ENCODE measurements at places on chromosomes 6 and 20.

DNA sequence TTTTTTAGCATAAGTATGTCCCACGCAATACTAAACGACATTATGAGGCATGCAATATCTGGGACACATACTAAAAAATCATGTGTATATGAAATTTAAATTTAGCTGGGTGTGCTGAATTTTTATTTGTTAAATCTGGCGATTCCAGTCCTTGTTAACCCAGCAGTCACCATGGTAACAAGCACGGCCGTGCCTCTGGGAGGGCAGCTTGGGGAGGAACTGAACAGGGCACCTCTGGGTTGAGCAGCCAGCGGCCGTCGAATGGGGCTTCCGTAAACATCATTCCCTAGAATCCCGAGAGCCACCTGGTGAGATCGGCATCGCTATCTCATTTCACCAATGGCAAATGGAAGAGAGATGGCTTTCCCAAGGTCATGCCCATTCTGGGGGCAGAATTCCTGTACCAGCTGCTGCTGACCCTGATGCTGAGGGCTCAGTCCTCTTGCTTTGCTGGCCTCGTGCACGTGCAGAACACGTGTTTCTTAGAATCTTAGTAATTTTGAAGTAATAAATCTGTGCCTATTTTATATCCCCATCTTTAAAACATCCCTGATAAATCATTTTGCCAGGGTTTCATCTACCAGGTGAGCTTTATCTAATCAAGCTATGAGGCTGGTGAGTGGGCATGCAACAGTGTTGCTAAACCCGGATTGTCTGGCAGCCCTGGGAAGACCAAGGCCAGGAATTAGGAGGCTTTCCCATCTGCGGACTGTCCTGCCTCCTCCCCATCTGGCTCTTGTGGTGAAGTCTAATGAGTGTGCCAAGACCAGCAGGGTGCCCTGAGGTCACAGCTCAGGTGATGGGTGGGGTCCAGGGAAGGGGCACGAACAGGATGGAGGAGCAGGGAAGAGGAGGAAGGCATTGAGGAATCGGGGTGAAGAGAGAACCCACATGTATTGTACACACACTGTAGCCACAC lies 85.1 kb downstream of the AGPAT4 start:
- DNase-seq: no peak

DNA sequence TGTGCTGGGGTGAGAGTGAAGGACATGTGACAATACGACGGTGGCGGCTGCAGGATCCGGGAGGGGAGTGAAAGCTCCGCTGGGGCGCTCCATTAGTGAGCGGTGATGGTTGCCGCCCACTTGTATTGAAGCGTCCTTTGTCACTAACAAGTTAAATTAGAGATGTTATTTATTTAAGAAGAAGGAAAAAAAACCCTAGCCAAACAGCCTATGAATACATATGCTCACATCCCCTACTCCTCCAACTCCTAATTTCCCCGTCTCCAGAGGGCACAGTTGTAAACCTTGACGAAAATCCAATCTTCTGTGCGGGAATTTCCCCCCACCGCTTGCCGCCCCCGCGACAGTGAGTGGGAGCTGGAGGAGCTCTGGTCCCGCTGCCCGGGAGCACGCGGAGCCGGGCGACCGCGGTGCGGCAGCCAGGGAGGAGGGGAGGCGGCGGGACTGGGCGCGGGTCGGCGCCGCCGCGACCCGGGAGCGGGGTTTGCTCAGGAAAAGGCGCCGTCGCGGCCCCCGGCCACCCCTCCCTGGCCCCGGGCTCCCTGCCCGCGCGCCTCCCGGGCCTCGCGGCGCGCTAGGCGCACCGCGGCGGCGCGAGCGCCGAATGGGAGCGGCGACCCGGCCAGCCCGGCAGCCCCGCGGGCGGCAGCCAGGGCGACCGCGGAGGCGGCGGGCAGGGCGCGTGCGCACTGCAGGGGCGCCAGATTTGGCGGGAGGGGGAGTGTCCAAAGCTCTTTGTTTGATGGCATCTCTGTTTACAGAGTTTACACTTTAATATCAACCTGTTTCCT lies at the start of gene MYB:
Gene MYB (plus strand): TSS at position 767 of the 791 bp plus-strand sequence. CDS start 206 bp downstream, outside the sequence.
- DNase-seq: no peak

GRCh38 chr20:12177657-12178293 lies 260.1 kb downstream of the BTBD3 start:
- no peak for DNase-seq

- DNase-seq: peak; percentile 34
Measured at GRCh38 chr6:13614126-13614925, 809 bp upstream of the NOL7 start.

GRCh38 chr6:83169106-83169505 lies 24.0 kb downstream of the PGM3 start:
- DNase-seq: no peak

DNA sequence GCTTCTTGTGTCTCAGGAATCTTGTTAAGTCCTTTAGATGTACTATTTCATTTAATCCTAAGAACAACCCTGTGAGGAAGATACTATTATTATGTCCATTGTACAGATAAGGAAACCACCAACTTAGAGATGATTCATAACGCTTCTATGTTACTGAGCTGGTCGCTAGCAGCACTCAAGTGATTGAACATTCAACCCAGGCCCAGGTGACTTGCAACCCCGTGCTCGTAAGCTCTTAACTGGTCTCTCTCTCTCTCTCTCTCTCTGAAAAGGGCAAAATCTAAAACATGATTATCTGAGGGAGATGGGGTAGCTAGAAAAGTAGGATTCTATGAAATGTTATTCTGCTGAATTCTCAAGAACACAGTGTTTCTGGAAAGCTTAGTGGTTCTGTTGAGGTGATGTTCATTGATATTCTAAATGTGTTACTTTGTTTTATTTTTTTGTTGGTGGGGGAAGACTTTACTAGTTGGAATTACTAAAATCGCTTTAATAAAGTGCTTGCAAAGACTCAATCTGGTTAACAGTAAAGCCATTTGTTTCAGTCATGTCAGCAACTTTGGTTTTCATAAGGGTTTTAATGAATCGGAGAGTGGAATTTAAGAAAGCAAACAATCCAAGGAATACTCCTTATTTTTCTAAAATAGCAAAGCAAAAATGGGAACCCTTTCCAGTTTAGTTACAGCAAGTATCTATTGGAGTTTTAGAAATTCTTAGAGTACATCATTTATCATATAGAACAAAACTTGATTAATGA lies 265.0 kb upstream of the TAB2 start:
- DNase-seq: no peak

GRCh38 chr20:46507760-46508407 lies 5.5 kb downstream of the ZNF334 start:
- DNase-seq: no peak

DNA sequence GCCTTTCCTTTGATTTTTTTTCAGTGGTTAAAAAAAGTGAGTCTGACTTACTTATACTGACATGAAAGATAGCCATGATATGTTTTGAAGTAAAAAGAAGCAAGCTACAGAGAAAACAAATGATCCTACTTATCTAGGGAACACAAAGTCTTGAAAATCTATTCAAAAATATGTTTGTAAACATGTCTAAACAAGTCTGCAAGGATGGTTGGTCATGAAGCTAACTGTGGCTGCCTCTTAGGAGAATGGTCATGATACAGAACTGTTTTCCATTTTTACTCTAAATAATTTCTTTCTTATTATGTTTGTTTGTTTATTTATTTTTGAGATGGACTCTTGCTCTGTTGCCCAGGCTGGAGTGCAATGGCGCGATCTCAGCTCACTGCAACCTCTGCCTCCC lies 21.5 kb downstream of the FERMT1 start:
- no peak for DNase-seq

DNA sequence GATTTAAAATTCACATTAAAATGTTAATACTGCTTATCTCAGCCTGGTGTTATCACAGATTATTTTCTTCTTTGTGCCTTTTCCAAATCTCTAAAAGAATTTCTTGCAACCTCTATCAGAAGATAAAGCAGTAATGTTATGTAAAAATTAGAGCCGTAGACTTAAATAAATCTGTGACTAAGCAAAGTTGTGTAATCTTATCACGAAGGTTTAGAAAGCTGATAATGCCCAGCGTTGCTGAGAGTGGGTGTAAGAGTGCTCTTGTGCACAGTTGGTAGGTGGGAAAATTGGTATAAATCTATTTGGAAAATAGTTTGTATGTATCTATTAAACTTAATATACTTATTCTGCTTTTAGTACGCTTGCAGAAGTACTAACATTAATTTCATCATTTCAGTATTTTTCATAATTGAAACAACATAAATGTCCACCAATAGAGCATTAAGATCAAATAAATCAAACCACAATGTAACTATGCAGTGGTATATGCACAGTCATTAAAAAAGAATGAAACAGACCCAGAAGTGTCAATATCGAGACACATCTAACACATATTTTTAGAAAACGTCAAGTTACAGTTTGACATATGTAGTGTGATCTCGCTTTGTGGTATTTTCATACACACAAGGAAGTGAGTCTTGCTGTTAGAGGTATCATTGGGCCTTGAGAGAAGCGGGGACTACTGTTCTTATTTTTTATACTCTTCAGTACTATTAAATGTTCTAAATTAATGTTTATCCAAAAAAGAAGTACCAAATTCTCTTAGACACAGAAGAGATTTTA lies 54.4 kb upstream of the PBOV1 start:
- no peak for DNase-seq

GRCh38 chr6:147043994-147044477 lies 160.2 kb upstream of the STXBP5 start:
- no peak for DNase-seq

GRCh38 chr6:1244278-1244677 lies 67.6 kb upstream of the FOXQ1 start:
- no peak for DNase-seq

DNA sequence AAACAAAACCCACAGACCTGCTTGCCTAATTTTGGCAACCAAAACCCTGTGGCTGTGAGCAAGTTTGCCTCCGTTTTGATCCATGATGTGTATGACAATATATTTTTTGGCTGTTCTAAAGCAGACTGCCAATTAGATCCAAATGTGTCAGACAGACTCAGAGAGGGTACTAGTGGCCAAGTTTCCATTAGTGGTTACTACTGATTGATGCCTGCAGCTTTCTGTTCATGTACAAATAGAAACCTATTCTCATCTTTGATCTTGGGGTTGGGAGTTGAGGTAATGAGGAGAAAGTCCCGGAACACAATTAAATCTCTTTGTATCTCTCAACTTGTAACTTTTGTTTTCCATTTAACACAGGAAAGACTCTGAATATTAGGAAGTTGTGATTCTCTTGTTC lies 100.9 kb downstream of the RNF144B start:
- DNase-seq: no peak

- no peak for DNase-seq
Measured at GRCh38 chr6:79872986-79873385, 74.4 kb downstream of the ELOVL4 start.

- no peak for DNase-seq
Measured at GRCh38 chr6:36924778-36925374, 29.7 kb upstream of the PI16 start.

- DNase-seq: no peak
Measured at GRCh38 chr20:37502654-37503053, 18.4 kb upstream of the NNAT start.

GRCh38 chr6:160507420-160507819 lies 156.7 kb downstream of the LPA start:
- no peak for DNase-seq

GRCh38 chr6:87763276-87763675 lies 61.2 kb upstream of the AKIRIN2 start:
- no peak for DNase-seq

- no peak for DNase-seq
Measured at GRCh38 chr6:42899871-42900270, 16.0 kb upstream of the PTCRA start.

GRCh38 chr6:148250975-148251685 lies 91.5 kb upstream of the SASH1 start:
- DNase-seq: no peak

- no peak for DNase-seq
Measured at GRCh38 chr6:119801056-119801455, 451.5 kb upstream of the MAN1A1 start.

DNA sequence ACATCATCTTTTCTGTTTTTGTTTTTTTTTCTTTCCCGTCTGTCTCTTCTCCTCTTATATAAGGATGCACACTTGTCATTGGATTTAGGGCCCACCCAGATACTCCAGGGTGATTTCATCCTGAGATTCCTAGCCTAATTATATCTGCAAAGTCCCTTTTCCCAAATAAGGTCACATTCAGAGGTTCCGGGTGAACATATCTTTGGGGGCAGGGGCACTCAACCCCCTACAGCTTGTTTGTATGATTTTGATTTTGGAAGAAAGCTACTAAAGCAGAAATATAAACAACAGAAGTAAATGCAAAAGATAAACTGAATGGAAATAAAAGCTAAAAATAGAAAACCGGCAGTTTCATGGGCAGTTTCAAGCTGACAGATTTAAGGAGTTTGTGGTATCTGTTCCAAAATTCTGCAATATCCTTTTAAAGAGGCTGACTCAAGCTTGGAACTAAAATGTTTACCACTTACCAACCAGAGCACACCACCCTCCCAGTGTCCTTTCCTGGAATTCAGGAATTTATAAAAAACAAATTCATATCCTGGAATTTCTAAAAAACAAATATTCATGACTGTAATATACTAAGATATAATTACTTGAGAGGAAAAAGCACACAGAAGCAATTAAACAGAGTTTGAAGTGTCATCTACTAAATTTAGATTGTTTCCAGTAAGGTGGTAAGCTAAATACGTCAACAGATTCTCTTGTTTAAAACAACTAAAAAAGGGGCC lies 100.0 kb upstream of the CARMIL1 start:
- no peak for DNase-seq

- DNase-seq: no peak
Measured at GRCh38 chr6:81169166-81169565, 583.3 kb downstream of the TENT5A start.

DNA sequence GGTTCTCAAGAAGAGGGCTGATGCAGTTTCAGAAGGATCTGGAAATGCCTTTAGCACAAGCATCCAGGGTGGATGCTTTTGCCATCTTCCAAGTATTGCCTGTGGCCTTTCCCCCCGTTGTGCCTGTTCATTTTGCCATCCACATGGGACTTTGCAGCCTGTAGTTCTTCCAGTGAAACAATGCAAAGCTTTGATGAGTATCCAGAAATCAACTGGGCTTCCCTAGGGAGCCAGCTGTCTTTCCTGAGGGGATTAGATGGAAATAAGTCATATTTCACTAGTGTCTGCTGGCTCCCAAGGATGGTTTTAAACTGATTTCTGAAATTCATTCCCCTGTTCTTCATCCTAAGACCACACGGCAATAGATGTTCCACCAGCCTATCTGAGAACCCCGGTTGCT lies 63.3 kb downstream of the CAP2 start:
- no peak for DNase-seq

DNA sequence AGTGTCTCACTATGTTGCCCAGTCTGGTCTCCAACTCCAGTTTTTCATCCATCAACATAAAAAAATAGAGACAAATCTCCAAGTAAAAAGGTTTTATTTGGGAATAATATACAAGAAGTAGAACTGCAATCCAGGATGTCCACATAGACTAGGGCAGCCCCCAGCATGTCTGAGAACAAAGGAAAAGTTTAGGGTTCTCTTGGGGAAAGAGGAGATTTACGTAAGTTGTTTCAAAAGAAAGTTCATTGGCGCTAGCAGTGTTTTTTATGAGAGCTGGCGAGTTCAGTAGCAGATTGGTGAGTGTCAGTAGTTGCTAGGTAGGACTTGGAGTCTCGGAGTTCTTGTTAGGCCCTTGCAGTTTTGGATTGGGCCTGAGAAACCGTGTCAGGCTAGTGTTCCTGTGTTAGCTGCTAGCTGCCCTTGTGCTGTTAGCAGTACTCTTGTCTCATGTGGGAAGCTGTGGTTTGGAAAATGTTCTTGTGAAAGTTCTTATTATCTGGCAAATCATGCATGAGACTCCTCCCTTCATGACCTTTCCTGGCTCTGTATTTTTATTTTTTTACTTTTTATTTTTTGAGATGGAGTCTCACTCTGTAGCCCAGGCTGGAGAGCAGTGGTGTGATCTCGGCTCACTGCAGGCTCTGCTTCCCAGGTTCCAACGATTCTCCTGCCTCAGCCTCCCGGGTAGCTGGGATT lies 24.7 kb downstream of the TTLL9 start:
- DNase-seq: no peak
